Effector memory CD4-positive, alpha-beta T cell (primary cell): ENCODE measurements at places on chromosomes 3 and 15.
A peak's percentile ranks its signal among the peaks of the same experiment; 100 is the strongest.

DNA sequence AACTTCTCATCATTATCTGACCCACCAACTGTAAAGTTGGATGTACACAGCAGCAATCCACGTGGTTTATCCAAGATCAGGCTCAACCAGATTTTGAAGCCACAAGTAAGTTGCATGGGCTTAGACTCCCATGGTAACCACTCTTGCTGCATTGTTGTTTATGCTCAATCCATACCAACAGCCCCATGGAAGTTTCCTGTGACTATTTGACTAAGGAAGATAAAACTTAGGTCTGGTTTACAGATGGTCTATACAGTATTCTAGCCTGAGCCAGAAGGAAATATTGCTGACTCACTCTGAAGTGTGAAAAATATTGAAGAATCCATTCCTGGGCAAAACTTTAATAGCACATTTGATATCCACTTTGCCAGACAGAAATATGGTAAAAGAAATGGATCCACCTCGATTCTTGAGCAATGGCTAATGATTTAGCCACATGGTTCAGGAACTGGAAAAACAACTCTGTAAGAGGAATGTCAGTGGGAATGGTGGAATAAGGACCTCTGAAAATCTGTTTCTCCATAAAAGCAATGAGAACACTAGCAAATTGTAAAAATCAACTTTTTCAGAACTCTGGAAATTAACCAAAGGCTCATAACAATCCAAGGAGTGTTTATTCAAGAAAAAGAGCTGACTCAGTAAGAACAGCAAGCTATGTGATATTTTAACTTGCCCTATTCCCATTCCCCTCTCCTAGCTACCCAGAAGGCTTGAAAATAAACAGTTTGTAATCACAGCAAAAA lies 162.9 kb upstream of the STT3B start:
- DNase-seq: no peak

DNA sequence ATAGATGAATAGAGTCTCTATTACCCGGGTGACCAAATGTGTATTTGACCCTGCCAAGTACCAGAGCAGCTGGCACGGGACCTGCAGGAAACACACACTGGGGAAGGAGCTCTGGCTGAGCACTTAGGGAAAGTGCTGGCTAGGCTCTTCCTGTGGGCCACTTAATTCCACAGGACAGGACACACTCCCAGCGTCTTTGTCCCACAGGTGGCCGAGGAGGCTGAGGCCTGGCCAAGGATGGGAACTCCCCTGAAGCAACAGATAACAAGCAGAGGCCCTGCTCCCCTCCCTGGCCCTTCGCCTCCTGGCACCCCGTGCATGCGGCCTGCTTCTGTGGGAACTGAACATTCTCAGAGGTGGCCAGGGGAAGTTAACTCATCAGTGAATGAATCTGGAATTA lies 180.8 kb downstream of the ATP10A start:
- no peak for DNase-seq

- no peak for DNase-seq
Measured at GRCh38 chr15:67242708-67243111, 11.8 kb downstream of the AAGAB start.

DNA sequence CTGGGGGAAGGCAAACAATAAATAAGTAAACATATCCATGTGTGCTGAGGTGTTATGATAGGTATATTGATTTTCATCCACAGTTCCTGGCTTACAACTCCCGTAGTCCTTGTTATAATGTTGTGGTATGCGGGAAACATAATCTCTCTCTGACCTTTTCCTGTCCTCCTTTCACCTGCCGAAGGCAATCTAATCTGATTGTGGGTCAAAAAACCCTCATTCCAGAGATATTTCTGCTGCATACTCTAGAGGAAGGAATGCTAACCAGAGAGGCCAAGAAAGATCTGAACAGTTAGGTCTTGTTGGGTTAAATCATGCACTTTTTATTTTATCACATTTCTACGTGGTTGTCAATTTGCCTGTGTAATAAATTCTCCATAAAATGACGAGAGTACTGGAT lies 383.6 kb upstream of the SEMA6D start:
- no peak for DNase-seq

DNA sequence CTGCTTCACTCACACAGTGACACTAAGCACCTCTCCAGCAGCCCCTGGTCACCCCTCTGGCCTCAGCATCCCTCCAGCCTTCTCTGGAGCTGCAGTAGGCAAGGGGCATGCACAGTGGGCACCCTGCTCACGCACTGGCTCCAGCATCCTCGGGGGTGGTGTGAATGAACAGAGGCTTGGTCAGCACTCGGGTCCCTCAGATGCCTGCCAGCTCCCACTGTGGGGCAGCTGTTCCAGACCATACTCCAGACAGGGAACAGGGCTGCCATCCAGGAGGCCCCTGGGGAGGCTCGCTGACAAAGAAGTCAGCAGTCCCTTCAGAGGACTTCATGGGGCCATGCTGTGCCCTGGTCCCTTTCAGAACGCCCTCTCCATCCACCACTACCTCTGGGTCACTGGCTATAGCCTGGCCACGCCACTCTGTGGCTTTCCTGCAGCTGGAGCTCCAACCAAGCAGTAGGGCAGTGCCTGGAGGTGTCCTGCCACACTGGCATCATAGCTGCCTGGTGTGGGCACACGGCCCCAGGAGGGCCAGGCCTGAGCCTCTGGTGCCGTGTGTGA lies 26.3 kb downstream of the ALS2CL start:
- no peak for DNase-seq

DNA sequence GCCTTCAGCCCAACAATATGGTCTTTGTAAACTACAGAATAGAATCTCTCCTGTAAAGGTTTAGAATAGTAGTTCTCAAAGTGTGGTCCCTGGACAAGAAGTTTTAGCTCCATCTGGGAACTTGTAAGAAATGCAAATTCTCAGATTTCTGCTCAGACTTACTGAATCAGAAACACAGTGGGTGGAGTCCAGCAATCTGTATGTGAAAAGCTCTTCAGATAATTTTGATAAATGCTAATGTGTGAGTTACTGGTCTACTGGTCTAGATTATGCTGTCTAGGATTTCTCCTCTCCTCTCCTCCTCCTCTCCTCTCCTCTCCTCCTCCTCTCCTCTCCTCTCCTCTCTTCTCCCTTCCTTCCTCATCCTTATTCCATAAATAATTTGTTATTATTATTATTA lies 57.5 kb downstream of the RBMS3 start:
- no peak for DNase-seq

- DNase-seq: no peak
Measured at GRCh38 chr15:96334017-96334704, 3.7 kb downstream of the NR2F2 start.

DNA sequence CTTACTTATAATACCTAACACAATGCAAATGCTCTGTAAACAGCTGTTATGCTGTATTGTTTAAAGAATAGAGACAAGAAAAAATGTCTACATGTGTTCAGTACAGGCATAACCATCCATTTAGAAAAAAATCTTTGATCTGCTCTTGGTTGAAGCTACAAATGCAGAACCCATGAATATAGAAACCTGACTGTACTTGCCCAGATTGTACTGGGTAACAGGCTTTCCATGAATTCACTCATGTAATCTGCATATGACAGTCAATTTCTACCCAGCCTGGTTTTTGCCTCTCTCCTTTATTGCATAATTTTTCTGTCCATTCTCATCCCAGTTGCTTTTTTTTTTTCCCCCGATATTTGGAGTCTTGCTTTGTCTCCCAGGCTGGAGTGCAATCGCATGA lies 62.6 kb upstream of the ETV5 start:
- no peak for DNase-seq

GRCh38 chr3:188431553-188431952 lies 277.6 kb downstream of the LPP start:
- DNase-seq: no peak

DNA sequence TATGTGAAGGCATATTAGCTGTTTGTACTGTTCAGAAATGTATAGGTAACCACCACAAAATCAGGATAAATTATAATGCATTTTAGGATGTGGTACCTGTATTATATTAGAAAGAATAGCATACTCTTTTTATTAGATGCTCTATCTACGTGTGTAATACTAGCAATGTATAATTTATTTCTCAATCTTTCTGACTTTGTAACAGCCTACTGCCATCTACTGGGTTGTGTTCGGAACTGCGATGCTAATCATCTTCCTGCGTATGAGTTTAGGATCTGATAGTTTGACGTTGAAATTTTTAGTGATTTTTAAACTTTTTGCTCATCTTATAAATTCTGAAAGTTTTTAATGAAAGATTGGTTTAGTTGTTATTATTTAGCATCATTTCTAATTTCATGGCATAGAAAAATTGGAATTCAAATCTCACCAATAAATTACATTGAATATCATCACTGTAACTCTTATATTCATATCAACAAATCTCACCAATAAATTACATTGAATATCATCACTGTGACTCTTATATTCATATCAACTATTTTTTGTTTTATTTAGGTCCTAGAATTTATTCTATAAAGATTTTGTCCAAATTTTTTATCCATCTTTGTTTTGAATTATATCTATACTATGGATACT lies 322.7 kb upstream of the ZNF717 start:
- no peak for DNase-seq

DNA sequence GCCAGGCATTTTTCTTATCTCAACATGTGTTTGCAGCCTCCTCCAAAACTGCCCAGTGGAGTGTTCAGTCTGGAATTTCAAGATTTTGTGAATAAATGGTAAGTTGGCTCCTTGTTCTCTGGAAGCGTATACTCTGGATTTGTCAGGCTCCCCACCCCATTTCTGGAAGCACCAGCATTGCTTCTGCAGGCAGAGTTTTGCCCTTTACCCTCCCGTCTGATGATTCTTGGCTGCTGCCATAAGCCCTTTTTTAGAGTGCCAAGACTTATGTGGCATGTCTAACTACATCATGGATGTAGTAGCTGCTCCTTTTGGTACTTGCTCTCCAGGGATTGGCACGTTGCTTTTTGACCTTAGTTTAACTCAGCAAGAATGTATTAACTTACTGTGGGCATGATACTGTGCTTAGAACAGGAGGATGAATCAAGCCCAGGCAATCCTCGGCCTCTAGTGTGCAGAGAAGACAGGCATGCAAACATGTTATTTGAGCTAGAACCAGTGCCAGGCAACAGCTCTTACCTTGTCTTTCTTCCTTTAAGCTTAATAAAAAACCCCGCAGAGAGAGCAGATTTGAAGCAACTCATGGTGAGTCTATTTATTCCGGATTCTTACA lies 8.3 kb downstream of the SNAPC5 start:
- DNase-seq: no peak

- DNase-seq: no peak
Measured at GRCh38 chr3:99570061-99570460, 68.3 kb upstream of the COL8A1 start.

GRCh38 chr3:142104763-142105162 lies 44.6 kb downstream of the TFDP2 start:
- no peak for DNase-seq

DNA sequence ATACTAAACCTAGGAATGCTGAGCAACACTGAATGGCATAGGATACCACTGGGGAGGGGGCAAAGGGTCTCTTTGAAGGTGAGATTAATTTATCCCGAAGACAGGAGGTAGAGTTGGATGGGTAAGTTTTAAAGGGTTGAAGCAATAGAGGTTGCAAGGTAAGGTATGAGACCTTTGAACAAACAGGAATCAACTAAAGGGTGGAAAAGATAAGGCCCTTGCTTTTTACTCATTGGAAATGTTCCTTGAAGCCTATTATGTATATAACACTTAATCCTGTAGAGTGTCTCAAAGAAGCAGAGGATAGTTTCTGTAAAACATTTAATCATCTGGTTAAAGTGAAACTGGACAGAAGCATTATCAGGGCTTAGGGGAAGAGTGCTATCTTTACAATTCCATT lies 5.7 kb downstream of the ABHD5 start:
- no peak for DNase-seq

DNA sequence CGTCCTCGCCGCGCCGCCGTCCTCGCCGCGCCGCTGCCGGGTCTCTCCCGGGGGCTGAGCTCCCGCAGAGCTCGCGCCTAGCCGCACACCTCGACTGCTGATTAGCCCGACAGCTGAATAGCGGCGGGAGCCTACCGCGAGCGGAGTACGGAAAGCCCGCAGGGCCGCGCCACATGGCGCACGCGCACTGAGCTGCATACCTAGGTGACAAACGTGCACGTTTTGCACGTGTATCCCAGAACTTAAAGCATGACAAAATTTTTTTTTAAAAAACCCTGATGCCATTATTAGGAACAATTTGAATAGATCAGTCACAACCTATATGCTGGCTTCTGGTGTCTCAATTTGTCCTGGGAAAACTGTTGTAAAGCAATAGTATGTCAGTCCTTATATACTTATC lies at the start of gene GOLGA8A:
Gene GOLGA8A, minus strand, starts transcription at position 122 of the 400 bp plus-strand sequence. CDS start 48,117 bp downstream, outside the sequence.
- DNase-seq: peak; percentile 71

- no peak for DNase-seq
Measured at GRCh38 chr3:8773941-8774542, 4.6 kb upstream of the OXTR start.

GRCh38 chr15:95693917-95694316 lies 636.6 kb upstream of the NR2F2 start:
- DNase-seq: no peak

DNA sequence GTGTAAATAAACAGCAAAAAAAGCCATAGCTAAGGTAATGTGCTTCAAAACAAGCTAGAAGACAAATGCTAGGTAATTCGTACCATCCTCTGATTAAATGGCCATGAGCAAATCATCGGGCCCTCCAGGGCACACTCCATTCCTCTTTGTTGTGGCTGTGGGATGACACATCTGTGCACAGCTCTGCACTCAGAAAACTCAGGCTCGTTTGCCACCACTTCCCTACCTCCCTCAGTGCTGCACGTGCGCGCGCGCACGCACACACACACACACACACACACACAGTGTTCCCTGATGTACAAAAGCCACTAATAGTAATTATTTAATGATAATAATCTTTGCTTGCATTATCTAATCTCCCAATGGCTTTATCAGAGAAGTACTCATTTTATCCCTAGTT lies 336.6 kb downstream of the FEZF2 start:
- no peak for DNase-seq

- no peak for DNase-seq
Measured at GRCh38 chr3:29329986-29330890, 49.4 kb downstream of the RBMS3 start.

- DNase-seq: no peak
Measured at GRCh38 chr3:158808697-158809096, 6.8 kb downstream of the MFSD1 start.
